Fibroblast of mammary gland (primary cell): ENCODE measurements at places on chromosomes 12 and 14.
A peak's percentile ranks its signal among the peaks of the same experiment; 100 is the strongest.

DNA sequence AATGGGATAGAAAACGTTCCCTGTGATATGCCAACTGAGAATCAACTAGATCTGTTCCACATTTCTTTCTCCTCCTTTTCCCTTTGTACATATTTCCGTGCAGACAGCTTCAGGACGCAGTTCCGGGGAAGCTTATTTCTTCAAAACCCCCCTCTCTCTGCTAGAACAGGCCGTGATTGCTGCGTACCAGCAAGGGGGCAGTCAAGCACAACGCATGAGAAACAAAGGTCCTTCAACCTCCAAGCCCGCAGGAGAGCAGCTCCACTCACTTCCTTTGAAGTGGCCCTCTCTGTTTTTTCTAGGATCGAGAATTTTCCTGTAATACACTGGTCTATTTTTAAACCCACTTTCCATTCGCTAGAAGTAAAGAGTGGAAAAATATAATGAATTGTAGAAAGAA is 80.8 kb downstream of the ZNF664 start:
- DNase-seq, result peak; percentile 61

GRCh38 chr14:105010891-105011291 is 10.0 kb downstream of the CDCA4 start:
- DNase-seq, result no peak

DNA sequence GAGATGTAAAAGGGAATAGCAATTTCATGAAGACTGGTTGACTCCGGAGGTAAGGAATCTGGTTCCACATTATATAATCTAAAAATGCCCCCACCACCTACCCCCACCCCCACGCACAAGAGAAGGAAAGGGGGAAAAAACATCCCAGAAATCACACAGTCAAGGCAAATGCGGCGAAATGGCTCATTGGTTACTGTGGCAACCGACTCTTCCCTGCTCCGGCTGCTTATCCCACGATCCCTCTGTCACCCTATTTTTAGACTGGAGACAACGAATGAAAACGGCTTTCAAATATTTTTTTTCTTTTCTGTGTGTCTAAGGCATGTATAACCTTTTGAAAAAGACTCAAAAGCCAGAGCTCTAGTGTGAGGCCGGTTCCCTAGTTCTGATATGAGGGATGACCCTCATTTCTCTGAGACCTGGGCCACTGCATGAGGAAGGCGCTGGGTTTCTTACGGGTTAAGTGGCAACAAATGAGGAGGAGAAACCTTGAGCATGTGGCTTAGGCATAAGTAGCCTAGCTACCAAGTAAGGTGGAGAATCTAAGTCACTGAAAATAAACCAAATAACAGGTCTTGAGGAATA is 148.3 kb upstream of the GRIN2B start:
- DNase-seq, result no peak

DNA sequence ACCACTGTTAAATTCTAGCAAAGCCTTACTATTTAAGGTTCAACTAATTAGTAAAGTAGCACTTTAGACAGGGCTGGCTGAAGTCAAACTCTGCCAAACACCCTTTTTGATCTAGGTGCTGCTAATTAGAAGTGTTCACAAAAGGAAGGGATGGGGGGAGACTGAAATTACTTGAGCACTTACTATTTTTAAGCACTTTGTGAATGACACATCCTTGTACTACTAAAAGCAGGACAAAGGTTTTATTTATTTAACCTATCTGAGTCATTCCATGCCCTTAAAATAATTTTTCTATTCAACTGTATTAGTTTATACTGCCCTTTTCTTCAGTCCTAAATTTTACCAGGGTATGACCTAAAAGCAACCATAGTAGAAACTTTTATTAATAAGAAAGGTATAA is 20.1 kb downstream of the MBIP start:
- peak; percentile 55 for DNase-seq

DNA sequence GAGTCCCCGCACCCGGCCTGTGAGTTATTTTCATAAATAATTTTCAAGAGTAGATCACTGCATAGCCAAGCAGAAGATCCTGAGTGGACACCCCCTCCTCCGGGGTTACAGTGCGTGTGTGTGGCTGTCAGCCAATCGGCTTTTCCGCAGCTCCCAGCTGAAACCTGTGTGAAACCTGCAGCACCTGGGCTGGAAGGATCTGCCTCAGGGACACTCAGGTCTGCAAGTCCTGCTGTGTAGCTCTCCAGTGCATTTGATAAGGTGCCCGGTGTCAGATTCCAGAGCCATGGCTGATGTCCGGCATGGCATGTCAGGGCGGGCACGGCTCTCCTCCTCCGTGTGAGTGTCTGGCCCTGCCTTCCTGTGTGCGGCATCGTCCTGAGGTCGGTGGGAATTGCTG is 124.8 kb downstream of the GLT1D1 start:
- DNase-seq, result no peak

GRCh38 chr14:47730296-47730695 is 54.9 kb upstream of the MDGA2 start:
- no peak for DNase-seq

GRCh38 chr14:95319312-95320077 is at the start of gene CLMN:
Gene CLMN, minus strand, starts transcription at chr14:95319908. Its CDS starts 116 bp downstream, at chr14:95319792.
- DNase-seq, result peak; percentile 32

DNA sequence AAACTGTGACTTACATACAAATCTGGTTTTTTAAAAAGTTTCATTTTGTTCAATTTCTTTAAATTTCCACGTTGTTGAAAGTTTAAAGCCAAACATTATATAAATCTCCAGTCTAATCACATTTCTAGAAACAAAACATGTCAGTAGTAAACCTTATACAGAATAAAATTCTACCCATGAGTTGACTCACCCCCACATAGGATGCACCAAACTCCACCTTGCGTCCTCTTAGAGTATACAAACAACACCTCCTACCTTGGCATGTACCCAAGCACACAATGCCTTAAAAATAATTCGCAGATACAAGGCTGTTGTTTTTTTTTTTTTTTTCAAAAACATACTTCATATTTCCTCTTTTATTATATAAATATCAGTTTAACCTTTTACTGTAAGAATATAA is 3.3 kb downstream of the FBXL14 start:
- DNase-seq, result peak; percentile 73

GRCh38 chr12:70520847-70521246 is 116.4 kb downstream of the PTPRB start:
- no peak for DNase-seq

GRCh38 chr12:114815026-114815795 is 131.2 kb upstream of the TBX3 start:
- no peak for DNase-seq

- no peak for DNase-seq
Measured at GRCh38 chr14:59435987-59436386, 29.2 kb downstream of the GPR135 start.

DNA sequence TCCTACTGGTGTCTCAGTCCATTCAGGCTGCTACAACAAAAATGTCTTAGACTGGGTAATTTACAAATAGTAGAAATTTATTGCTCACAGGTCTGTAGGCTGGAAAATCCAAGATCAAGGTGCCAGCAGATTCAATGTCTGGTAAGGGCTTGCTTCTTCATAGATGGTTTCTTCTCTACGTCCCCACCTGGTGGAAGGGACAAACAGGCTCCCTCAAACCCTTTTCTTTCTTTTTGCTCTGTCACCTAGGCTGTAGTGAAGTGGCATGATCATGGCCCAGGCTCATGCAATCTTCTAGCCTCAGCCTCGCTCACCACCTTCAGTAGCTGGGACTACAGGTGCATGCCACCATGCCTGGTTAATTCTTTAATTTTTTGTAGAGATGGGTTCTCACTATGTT is 106.8 kb upstream of the RPH3A start:
- DNase-seq, result no peak

- DNase-seq, result no peak
Measured at GRCh38 chr12:66638666-66639065, 40.2 kb downstream of the GRIP1 start.

DNA sequence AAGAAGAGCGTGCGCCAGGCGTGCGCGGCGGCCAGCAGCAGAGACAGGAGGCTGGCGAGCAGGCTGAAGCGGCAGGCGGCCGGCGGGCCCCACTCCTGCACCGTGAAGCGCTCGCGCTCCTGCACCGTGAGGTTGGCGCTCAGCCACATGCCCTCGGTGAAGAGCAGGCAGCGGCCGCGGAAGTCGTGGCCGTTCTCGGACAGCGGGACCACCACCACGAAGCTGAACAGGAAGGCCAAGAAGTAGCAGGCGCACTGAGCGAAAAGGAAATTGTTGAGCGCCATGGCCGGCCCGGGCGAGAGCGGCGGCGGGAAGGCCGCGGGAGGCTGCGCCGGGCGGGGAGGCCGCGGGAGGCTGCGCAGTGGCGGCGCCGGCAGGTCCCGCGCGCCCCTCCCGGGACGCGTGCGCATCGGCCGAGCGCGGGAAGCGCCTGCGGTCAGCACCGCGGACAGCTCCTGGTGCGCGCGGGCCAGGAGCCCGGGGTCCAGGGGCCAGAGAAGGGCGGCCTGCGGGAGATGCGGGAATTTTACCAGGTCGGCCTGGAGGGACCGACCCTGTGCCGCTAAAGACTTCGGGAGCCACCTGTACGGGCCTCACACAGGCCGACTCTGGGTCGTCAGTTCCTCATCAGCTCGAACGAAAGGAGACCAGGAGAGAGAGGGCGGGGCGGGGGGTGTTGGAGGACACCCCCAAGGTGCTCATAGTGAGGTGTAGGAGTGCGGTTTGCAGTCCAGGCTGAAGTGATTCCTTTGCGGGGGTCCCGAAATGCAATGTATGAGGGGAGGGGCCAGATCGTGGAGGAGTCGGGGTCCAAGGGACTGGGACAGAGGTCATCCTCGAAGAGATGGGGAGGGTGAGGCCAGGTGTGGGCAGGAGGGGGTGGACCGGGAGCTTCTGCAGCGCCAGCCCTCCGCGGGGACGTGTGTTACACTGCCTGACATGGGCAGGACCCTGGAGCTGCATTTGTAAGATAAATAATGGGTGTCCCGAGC is at the start of gene TMEM179:
TMEM179 (minus strand) TSS at position 315 of the 992 bp plus-strand sequence; CDS start at position 284, 31 bp downstream.
- no peak for DNase-seq

DNA sequence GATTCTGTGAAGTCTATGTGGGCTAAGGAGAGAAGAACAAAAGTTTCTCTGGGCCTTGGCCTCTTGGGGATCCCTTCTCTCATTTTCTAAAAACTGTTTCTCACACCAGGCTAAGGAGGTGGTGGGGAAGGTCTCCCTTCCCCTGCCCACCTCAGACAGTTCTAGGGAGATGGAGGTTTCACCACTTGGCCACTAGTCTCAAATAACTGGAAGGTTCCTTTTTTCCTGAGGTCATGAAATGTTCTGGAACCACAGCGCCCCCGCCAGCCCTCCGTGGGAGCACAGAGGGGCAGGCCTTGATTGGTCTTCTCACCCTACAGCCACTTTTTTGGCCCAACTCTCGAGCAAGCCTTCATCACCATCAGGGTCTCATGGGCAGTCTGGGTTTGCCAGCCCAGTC is 12.6 kb downstream of the C12orf43 start:
- no peak for DNase-seq

DNA sequence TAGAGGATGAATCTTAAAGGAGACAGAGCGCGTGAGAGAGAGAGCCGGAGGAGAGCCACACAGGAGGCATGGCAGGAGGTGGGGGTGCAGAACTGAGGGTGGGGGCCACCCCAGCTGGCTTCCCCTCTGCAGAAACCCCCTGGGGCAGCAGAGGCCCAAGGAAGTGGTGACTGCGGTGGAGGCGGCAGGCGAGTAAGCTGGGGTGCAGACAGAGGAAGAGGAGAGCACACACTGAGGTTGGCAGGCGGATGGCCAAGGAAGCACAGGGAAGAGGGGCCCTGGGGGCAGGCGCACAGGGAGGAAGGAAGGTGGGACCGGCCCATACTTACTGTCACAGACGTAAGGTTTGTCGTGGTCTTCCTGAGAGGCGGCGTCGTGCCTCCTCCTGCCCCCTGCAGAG is 179.8 kb downstream of the DPF3 start:
- no peak for DNase-seq

GRCh38 chr12:64450711-64451486 is 1.0 kb upstream of the TBK1 start:
- peak; percentile 17 for DNase-seq

DNA sequence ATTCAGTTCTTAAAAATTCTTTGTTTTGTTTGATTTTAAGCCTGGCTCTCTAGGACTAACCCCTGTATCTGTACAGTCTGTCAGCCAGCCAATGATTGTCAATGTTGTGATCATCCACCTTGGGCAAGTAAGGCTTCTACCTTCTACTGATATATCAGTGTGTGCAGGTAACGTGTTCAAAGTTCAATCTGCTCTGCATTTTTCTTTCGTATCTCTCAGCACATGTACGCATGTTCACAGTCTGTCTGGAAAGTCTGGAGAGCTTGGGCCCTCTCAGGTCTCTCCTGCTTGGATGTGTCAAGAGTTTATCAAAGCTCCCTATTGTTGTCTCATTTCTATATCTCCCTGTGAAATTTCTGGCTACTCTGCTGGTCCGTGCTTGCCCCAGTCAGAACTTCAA is 138.6 kb upstream of the VRK1 start:
- no peak for DNase-seq

DNA sequence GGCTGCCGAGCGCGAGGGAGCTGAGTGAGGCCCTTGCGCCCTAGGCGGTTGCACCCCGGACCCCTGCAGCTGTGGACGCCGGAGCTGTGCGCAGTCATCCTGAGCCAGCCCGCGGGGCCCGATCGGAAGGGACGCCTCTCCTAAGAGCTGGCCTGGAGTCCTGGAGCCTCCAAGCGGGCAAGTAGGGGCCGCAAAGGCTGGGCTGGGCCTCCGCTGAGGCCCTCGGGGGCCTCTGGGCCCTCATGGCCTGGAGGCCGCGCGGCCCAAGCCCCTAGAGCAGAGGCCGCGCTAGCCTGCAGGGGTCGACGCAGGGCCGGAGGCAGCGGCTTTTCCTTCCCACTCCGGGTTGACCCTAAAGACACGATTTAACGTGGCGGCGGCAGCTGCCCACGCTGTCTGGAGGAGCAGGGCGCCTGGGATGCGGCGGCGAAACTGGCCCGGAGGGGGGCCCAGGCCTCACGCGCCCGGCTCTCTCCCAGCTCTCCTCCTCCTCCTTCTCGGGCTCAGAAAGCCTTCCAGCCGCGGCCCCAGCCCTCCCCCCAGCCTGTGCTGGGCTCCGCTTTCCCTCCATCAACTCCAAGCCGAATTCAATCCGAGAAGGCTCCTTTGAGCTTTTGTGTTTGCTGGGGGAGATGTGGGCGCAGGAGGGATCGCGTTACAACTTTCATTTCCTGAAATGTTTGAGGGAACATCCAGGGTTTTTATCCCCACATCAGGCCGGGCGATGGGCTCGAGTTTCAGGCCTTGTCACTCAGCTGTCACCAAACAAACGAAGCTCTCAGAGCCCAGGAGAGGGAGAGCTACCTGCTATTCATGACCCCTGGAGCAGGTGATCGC is 11.6 kb downstream of the SIX1 start:
- no peak for DNase-seq

GRCh38 chr12:109606320-109607028 is 32.9 kb downstream of the MVK start:
- DNase-seq, result no peak

- DNase-seq, result peak; percentile 65
Measured at GRCh38 chr14:26765301-26765700, 167.5 kb upstream of the NOVA1 start.
